ENCODE measurements at places on chromosomes 1 and 21.

DNA sequence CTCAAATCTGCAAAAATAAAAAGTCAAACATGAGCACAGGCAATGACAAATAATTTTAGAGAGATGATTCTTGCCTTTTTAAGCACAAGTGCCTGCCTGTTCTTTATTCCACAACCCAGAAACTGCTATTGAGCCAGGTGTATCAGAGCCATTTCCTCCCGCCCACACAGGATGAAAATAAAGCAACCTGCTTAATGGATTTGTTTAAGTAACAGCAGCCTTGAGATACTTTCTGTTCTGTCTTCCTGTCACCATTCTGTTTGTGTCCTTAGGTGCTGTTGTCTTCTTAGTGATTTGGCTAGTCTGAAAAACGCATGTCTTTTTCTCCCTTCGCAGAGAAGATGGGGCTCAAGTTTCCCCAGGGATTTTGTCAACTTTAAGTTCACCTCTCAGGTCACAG, 11.4 kb downstream of the RPE65 start:
- no peak for DNase-seq

- DNase-seq, result no peak
These were observed 588.1 kb downstream of the DPYD start for GRCh38 chr1:97332716-97333115.

DNA sequence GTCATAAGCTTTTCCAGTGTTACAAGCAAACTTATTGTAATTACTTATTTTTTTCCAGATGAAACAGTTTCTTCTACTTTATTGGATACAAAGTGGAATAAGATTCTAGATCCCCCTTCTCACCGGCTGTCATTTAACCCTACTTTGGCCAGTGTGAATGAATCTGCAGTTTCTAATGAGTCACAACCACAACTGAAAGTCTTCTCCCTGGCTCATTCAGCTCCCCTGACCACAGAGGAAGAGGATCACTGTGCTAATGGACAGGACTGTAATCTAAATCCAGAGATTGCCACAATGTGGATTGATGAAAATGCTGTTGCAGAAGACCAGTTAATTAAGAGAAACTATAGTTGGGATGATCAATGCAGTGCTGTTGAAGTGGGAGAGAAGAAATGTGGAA, 95.5 kb downstream of the ZFYVE9 start:
- DNase-seq, result no peak

DNA sequence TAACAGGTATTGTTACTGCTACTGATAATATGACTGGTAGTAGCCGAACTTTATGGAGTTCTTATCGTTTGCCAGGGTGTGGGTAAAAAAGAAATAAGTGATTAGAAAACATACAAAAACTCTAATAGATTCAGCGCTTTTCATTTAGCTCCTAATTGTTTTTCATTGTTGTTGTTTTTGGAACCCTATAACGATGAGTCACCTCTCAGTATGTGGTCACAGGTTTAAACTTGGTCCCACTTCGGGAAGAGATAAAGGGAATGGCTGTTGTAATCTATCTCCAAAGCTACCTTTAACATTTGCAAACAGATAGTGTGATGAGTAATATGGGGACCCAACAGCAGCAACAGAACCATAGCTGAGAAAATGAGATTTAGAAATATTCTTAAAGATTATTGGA, 62.7 kb upstream of the BCL10 start:
- no peak for DNase-seq

DNA sequence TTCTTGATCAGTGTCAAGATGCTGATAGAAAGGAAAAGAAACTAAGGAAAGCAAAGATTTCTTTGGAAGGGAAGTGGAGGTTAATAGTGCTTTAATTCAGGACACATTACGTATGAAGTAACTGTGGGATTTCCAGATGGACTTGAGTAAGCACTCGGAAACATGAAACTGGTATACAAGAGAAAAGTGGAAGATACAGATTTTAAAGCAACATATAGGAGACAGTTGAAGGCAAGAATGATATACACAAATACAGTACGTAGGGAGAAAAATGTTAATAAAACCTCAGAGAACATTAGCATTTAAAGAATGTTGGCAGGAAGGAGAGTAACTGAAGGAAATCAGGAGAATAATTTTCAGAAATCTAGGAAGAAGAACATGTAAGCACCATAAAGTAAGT, 730.9 kb upstream of the ADGRL2 start:
- no peak for DNase-seq

DNA sequence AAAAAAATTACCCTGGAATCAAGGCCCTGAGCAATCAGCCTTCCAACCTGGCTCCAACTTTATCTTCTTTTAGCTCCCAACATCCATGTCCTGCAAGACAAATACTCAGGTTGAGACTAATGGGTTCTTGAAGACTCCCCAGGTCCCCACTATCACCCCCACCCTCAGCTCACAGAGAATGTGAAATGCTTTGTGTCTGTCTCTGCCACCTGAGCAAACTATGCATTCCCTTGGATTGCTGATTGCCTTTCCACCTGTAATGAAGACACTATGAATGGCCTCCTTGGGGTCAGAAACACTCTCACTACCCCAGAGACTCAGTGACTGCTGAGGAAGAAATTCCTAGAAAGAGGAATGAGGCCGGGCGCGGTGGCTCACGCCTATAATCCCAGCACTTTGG, 121.2 kb upstream of the GALNT2 start:
- DNase-seq, result no peak

DNA sequence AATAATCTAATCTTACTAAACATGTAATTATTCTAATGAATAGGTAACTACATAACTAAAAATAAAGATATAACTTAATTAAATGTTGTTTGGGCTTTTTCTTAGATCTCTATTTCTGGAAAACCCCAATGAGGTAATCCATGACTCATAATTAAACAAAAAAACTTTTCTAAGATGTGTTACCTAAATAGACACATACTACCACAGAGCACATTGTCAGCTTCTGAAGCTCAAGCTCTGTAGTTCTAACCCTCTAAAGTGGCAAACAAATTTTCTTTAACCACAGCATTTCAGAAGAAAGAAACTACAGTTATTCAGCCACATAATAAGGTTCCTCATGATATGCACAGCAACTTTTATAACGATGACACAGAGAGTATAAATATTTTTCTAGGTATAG, 4.2 kb downstream of the OR6K3 start:
- no peak for DNase-seq

- no peak for DNase-seq
These were observed 8.4 kb upstream of the NPHP4 start for GRCh38 chr1:6000444-6001288.

GRCh38 chr1:223486366-223486765, 93.2 kb downstream of the CCDC185 start:
- DNase-seq, result no peak

DNA sequence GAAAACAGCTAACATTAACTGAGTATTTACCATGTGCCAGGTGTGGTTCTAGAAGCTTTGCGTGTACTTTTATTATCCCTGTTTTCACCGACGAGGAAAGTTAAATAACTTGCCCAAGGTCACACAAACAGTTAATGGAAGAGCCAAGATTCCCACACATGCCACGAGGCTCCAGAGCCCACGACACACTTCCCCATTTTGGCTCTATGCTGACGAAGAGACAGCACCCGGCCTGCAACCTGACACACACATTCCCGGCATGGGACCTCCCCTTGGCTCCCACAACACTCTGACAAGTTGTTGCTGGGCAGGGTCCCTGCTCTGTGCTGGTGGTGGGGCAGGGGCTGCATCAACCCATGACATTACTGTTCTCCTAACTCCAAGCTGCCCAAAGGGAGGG, 52.8 kb downstream of the RAP1GAP start:
- DNase-seq, result no peak

DNA sequence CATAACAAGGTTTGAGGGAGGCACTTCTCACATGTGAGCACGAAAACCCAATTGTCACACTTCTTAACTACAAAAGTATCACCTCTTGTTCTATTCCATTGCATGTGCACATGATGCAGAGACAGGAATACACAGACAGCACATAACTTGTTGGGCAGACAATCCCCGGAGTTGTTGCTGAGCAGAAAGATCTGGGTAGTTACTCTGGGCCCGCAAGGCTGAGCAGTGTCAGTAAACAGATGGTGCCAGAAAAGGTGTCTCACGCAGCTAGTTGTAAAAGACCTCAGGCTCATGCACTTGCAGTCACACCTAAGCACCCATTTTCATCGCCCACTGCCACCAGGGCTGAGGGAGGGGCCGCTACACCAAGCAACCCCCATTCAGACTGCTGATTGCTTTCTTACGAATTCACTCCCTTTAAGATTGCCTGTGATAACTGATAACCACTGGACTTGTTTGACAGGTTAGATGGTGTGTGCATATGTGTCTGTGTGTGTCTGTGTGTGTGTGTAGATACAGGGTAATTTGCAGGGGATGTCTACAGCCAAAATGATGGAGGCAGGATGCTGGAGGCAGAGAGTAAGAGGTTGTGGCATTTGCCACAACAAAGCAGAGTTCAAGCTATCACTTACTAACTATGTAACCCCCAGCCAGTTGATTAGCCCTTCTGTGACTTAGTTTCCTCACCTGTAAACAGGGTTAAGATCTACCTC, 4.2 kb downstream of the LGR6 start:
- no peak for DNase-seq

GRCh38 chr1:203129501-203130231, 2.1 kb downstream of the ADORA1 start:
- DNase-seq, result peak; percentile 97

GRCh38 chr1:86430376-86430775, 6.4 kb downstream of the CLCA2 start:
- DNase-seq, result no peak
